ENCODE measurements at places on chromosomes 1 and 21. TPM values are rescaled to one million over a fixed set of nuclear protein-coding genes. Genes with fewer than 3 reads are reported as not detected.

C8B gene
- not detected for total RNA-seq

CSDE1 gene
- 408 TPM for total RNA-seq

TSPEAR gene
- total RNA-seq: not detected

WASF2 gene
- total RNA-seq: 110 TPM

PTGS2 gene
- total RNA-seq: 3.8 TPM

OLIG2 gene
- not detected for total RNA-seq

C1orf87 gene
- total RNA-seq: not detected

MIS18A gene
- 25.2 TPM for total RNA-seq

FCGR2B gene
- total RNA-seq: 7.1 TPM

ZBTB8OS gene
- total RNA-seq: 51.6 TPM

GJB5 gene
- not detected for total RNA-seq

CCDC27 gene
- total RNA-seq: not detected

BARHL2 gene
- not detected for total RNA-seq

PLCH2 gene
- total RNA-seq: 6.9 TPM

EPRS1 gene
- 134 TPM for total RNA-seq

TMCC2 gene
- 24.0 TPM for total RNA-seq

NEGR1 gene
- total RNA-seq: not detected

DBT gene
- 12.8 TPM for total RNA-seq

TRAF3IP3 gene
- 185 TPM for total RNA-seq

GBP2 gene
- 154 TPM for total RNA-seq

MLLT11 gene
- 4.5 TPM for total RNA-seq

MYCL gene
- 0.36 TPM for total RNA-seq

TXNIP gene
- 87.8 TPM for total RNA-seq

VAMP3 gene
- 30.0 TPM for total RNA-seq

DMRTB1 gene
- not detected for total RNA-seq

WDR64 gene
- not detected for total RNA-seq

PPFIA4 gene
- total RNA-seq: 44.7 TPM

CDK18 gene
- total RNA-seq: 0.71 TPM

OR2T33 gene
- not detected for total RNA-seq

PRCC gene
- 86.2 TPM for total RNA-seq

NGF gene
- total RNA-seq: not detected

TMEM51 gene
- not detected for total RNA-seq

MROH9 gene
- total RNA-seq: not detected

SHISAL2A gene
- 5.3 TPM for total RNA-seq

ZC3H12A gene
- total RNA-seq: 109 TPM

Measured in natural killer cell treated with Interleukin-12 subunit alpha and Interleukin-12 subunit beta and Interleukin-15 and Interleukin-18, amount 100 ng/mL, for 72 hours (primary cell).